Heart right ventricle (tissue), 16 donors: ENCODE measurements at places on chromosomes 2 and 18. TPM values are rescaled to one million over a fixed set of nuclear protein-coding genes. Genes with fewer than 3 reads are reported as not detected.
A peak's percentile ranks its signal among the peaks of the same experiment; 100 is the strongest.

GRCh38 chr2:32249731-32250236, 14.9 kb downstream of the NLRC4 start:
- DNase-seq, result no peak
- H3K27me3 ChIP-seq, result no peaks in the 10 kb centered on the region

GRCh38 chr18:9081940-9082339, 20.6 kb upstream of the NDUFV2 start:
- H3K27me3 ChIP-seq, result no peaks in the 10 kb centered on the region
- no peak overlapping the region for H3K4me3 ChIP-seq
- no peaks in the 10 kb centered on the region for H3K36me3 ChIP-seq

OR6B2 gene
- total RNA-seq, result not detected

DNA sequence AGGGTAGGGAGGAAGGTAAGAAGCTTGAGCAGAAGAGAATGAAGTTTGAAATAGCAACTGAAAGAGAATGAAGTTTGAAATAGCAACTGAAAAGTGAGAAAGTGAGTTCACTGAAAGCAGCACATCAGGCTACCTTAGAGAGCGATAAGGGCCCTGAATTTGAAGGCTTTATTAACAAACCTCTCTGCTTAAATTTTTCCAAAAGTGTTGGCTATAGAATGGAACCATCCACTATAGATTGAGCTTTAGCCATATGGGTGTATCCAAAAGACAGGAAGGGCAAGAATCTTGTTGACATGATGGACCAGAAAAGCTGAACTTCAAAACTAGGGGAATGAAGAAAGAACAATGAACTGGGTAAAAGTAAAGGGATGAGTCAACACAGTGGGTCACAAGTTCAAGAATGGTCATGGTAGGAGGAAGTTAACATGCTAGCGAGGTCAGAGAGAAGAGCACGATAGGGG, 122.5 kb downstream of the ASXL3 start:
- no peaks in the 10 kb centered on the region for H3K36me3 ChIP-seq
- no peaks in the 10 kb centered on the region for H3K4me1 ChIP-seq
- H3K27me3 ChIP-seq, result no peaks in the 10 kb centered on the region
- no peak overlapping the region for H3K27ac ChIP-seq

FTCDNL1 gene
- total RNA-seq, result 5.2 TPM

SPATA3 gene
- total RNA-seq, result not detected

DNA sequence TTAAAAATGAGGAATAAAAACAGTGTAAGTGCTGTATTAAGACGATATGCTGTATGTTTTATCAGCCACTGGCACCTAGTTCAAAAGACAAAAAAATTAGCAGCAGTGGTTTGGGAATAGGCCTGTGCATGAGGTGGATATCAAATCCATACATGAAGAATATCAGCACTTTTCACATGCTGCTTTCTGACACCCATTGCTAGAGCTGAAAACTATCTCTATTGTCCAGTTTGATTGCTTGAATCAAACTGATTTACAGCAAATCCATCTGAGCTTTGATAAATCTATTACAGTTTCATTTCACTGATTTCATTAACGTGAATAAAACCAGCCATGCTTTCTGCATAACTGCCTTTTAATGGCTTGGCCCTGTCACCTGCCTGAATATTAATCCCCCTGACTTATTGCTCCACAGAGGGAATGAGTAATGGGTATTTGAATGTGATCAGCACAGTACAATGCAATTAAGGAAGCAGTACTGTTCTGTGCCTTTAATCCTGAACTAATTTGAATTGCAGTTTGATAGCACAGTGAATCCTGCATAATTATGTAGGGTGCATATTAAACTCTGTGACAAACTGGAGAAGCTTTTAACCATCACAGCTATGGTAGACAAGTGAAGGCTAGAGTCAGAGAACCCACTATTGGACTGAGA, 154.0 kb downstream of the GPD2 start:
- H3K27ac ChIP-seq, result no peak overlapping the region
- H3K27me3 ChIP-seq, result no peaks in the 10 kb centered on the region
- H3K4me3 ChIP-seq, result no peak overlapping the region
- H3K36me3 ChIP-seq, result no peaks in the 10 kb centered on the region
- peaks cover 3% of the 10 kb centered on the region for H3K4me1 ChIP-seq
- DNase-seq, result no peak

TLX2 gene
- not detected for total RNA-seq

GRCh38 chr2:156331572-156332283, 793 bp downstream of the NR4A2 start:
- H3K27ac ChIP-seq, result peak overlapping the region; percentile 99
- H3K4me3 ChIP-seq, result peak overlapping the region; percentile 64
- H3K36me3 ChIP-seq, result no peaks in the 10 kb centered on the region
- peaks cover 13% of the 10 kb centered on the region for H3K4me1 ChIP-seq
- peak; percentile 53 for DNase-seq

GRCh38 chr2:71560638-71561011, 107.3 kb downstream of the DYSF start:
- no peaks in the 10 kb centered on the region for H3K4me1 ChIP-seq
- DNase-seq, result no peak
- no peak overlapping the region for H3K4me3 ChIP-seq
- H3K27ac ChIP-seq, result no peak overlapping the region

DNA sequence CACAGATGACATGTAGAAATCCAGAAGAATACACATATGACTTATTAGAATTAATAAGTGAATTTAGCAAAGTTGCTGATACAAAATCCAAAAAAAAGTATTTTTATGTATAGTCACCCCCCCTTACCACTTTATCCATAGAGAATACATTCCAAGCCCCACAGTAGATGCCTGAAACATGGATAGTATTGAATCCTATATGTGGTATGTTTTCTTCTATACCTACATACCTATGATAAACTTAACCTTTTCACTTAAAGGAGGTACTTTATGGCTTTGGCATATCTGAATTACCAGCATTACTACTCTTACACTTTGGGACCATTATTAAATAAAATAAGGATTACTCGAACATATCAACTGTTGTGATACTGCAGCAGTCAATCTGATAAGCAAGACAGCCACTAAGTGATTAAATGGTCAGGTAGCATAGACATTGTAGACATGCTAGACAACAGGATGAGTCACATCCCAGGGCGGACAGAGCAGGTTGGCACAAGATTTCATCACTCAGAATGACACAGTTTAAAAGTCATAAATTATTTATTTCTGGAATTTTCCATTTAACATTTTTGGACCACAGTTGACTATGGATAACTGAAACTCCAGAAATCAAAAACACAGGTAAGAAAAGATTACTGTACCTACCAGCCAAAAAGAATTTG, 208.2 kb upstream of the CHAC2 start:
- no peak overlapping the region for H3K4me3 ChIP-seq
- H3K27ac ChIP-seq, result no peak overlapping the region
- H3K4me1 ChIP-seq, result no peaks in the 10 kb centered on the region
- H3K27me3 ChIP-seq, result no peaks in the 10 kb centered on the region

DNA sequence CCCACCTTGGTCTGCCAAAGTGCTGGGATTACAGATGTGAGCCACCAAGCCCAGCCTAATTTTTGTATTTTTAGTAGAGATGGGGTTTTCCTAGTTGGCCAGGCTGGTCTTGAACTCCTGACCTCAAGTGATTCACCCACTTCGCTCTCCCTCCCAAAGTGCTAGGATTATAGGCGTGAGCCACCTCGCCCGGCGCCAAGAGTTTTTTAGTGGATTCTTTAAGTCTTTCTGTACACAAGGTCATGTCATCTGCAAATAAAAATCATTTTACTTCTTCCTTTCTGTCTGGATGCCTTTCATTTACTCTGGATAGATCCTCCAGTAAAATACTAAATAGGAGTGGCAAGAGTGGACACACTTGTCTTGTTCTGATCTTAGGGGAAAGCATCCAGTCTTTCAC, 61.7 kb downstream of the KCMF1 start:
- H3K4me3 ChIP-seq, result no peak overlapping the region
- no peak for DNase-seq
- no peaks in the 10 kb centered on the region for H3K4me1 ChIP-seq
- no peaks in the 10 kb centered on the region for H3K36me3 ChIP-seq

DNA sequence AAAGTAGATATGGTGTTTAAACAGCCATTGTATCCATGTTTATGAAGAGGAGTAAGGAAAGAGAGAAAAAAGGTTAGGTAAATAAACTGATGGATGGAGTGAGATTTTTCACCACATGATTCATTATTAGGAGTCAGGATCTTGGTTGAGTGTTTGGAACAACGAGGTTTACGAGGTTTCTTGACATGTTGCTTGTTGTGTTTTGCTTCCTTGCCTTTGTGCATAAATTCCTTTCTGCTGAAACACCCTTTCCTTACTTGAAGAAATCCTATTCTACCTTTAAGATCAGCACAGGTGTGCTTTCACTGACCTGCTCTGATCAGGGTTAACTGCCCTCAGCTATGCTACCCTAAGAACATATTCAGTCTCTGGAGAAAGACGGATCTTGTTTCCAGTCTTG, 66.6 kb downstream of the EFEMP1 start:
- H3K4me3 ChIP-seq, result no peak overlapping the region
- H3K36me3 ChIP-seq, result no peaks in the 10 kb centered on the region
- H3K27me3 ChIP-seq, result no peaks in the 10 kb centered on the region
- peaks cover 7% of the 10 kb centered on the region for H3K4me1 ChIP-seq

MBD1 gene
- 48.9 TPM for total RNA-seq

- no peak for DNase-seq
- no peak overlapping the region for H3K4me3 ChIP-seq
- no peaks in the 10 kb centered on the region for H3K36me3 ChIP-seq
- H3K27me3 ChIP-seq, result no peaks in the 10 kb centered on the region
- no peak overlapping the region for H3K27ac ChIP-seq
These were observed 24.3 kb upstream of the ID2 start for GRCh38 chr2:8657423-8658062.

- no peaks in the 10 kb centered on the region for H3K27me3 ChIP-seq
- no peak for DNase-seq
- no peaks in the 10 kb centered on the region for H3K36me3 ChIP-seq
- H3K4me1 ChIP-seq, result no peaks in the 10 kb centered on the region
- no peak overlapping the region for H3K4me3 ChIP-seq
These were observed 15.9 kb downstream of the FAM171B start for GRCh38 chr2:186709529-186710450.

GRCh38 chr18:13240060-13240725, 21.6 kb downstream of the LDLRAD4 start:
- H3K36me3 ChIP-seq, result peaks cover 6% of the 10 kb centered on the region
- H3K27ac ChIP-seq, result no peak overlapping the region
- DNase-seq, result no peak
- H3K27me3 ChIP-seq, result no peaks in the 10 kb centered on the region

CYS1 gene
- 6.7 TPM for total RNA-seq
